ENCODE measurements at places on chromosomes 5 and 9.

- no peak for DNase-seq
These were observed 17.9 kb downstream of the TRUB2 start for GRCh38 chr9:128304136-128304970.

DNA sequence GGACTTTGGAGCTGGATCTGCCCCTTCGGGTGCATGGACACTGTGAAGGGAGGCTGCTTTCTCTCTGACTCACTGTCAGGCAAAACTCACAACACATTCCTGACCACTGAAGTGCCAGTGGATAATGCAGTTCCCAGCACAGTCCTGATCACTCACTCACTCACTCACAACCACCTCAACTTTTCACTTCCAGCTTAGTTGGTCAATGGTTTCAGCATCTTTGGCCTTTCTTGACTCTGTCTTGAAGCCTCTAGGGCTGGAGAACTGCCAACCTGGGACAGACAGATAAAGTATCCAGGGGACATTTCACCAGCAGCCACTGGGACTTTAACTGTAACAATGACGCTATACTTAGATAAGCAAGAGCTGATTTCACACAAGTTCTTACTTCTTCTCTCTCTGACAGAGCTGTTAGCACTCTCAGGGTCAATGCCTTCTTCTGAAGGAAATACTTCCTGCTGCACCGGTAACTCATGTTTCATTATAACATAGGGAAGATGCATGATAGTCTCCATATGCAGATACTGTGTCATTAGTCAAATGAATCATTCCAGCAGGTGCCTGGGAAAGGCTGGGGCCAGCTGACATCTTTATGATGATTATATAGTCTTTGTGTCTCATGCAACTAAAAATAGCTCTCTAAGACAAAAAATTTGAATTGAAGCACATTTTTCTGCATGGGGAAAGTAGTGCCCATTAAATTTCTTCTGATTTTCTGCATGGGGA lies 499.0 kb downstream of the SEMA5A start:
- DNase-seq: no peak

DNA sequence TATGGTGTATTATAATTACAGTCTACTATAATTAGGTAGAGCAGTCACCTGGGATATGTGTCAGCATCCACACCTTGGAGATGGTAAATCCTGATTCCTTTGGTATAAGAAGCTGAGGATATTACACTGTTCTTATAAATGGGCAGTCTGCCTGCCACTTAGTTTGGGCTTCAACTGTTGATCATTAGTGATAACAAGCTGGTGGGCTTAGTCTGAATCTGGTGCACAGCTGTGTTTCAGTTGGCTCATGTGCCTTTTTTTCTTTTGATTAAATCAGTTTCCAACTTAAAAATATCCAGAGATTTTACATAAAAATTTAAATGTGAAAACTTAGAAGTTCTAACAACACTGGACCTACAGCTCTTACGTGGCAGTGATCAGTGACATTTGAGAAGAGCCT lies 21.2 kb downstream of the LVRN start:
- no peak for DNase-seq

- DNase-seq: no peak
These were observed 3.3 kb downstream of the ZNF608 start for GRCh38 chr5:124742983-124743601.

GRCh38 chr9:25814023-25814422 lies 135.8 kb upstream of the TUSC1 start:
- no peak for DNase-seq

- peak; percentile 30 for DNase-seq
These were observed 440.1 kb upstream of the ADAMTS16 start for GRCh38 chr5:4700069-4700468.

GRCh38 chr5:39352951-39353350 lies 11.3 kb downstream of the C9 start:
- no peak for DNase-seq

DNA sequence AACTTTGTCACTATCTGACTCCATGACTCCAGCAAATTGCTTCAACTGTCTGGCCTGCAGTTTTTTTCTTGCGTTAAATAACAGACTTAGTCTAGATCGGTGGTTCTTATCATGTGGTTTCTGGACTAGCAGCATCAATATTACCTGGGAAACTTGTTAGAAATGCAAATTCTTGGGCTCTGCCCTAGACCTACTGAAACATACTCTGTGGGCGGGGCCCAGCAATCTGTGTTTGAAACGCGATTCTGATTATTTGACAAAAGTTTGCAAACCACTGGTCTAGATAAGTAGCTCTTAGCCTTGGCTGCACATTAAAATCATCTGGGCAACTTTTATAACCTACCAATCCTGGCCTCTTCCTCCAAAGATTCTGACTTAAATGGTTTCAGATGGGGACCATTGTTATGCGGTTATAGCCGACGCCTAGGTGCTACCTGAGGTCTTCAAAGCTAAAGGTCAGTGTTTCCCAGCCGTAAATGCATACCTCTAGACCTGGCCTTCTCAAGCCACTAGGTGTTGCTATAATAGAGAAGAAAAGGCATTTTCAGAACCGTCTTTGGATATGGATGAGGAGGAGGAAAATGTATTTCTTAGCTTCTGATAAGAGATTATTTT lies 74.0 kb downstream of the C9orf85 start:
- DNase-seq: no peak

- no peak for DNase-seq
These were observed 88.7 kb downstream of the PIP5K1B start for GRCh38 chr9:68793605-68794343.

GRCh38 chr5:128844354-128844923 lies 120.8 kb upstream of the SLC27A6 start:
- DNase-seq: peak; percentile 65

GRCh38 chr5:150007050-150007449 lies 6.5 kb downstream of the HMGXB3 start:
- DNase-seq: no peak

DNA sequence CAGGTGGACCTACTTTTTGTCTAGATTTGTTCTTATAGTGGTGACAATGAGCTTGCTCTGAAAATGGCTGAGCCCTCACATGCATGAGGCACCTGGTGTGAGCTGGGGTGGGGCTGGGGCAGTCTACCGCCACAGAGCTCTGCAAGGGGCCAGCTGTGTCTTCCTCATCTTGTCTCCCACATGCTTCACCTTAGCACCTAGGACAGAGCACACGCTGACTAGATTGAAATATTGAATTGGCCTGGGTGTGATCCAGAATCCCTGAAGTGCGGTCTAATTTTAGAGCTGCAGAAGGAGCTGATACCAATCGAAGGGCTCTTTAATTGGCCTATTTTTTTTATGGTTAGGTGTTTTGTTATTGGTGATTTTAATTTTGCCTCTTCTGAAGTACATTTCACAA lies 126.1 kb upstream of the NFIB start:
- DNase-seq: no peak
